ENCODE measurements at places on chromosomes 6 and 20. TPM values are rescaled to one million over a fixed set of nuclear protein-coding genes. Genes with fewer than 3 reads are reported as not detected.

GRCh38 chr20:8571611-8572010, 439.5 kb downstream of the PLCB1 start:
- no peaks in the 10 kb centered on the region for H3K36me3 ChIP-seq
- H3K4me3 ChIP-seq: no peak overlapping the region
- peaks cover 3% of the 10 kb centered on the region for H3K4me1 ChIP-seq
- DNase-seq: no peak

GRCh38 chr20:33431797-33432381, 11.7 kb downstream of the SNTA1 start:
- H3K27ac ChIP-seq: no peak overlapping the region
- H3K27me3 ChIP-seq: no peaks in the 10 kb centered on the region
- no peaks in the 10 kb centered on the region for H3K4me1 ChIP-seq

GRCh38 chr6:158988477-158988876, 11.5 kb downstream of the RSPH3 start:
- no peak overlapping the region for H3K27ac ChIP-seq
- H3K4me3 ChIP-seq: no peak overlapping the region
- no peaks in the 10 kb centered on the region for H3K27me3 ChIP-seq
- no peak for DNase-seq

Gene ZFP57
- total RNA-seq: 4.6 TPM

Gene FLRT3
- not detected for total RNA-seq
